ENCODE measurements at places on chromosomes 5 and 9.

GRCh38 chr9:12920437-12920836 lies 145.6 kb downstream of the LURAP1L start:
- DNase-seq = no peak

DNA sequence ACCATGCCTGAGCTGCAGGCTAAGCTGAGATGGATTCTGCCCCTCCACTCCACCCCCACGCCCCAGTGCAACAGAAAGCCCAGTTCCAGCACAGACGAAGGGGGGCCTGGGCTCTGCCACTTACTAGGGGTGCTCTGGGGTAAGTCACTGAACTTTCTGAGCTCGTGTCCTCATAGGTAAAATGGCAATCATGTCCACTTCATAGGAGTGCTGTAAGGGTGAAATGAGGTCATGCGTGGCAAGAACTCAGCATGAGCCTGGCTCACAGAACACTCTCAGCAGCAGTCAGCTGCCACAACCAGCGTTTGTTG lies 8.4 kb upstream of the PSD2 start:
- DNase-seq = no peak

GRCh38 chr9:137784641-137785513 lies 92.7 kb upstream of the CACNA1B start:
- DNase-seq = no peak

DNA sequence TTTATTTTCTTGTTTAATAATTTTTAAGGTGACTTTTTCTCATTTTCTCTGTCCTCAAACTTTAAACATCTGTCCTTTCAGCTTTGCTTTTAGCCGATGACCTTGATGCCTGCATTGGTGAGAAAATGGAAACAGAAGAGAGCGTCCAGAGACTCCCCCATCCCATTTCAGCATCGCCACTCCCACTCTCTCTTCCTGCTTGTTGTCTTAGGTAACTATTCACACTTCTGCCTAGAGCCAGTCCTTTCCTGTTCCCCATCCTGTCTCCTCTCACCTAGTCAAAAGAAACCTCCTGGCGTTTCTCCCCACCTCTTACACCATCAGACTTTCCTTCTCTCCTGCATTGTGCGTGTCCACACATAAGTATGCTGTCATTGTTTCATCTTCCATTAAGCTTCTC lies 124.6 kb downstream of the MAST4 start:
- no peak for DNase-seq

- DNase-seq = no peak
Observed at GRCh38 chr9:16899606-16900005, 29.1 kb upstream of the BNC2 start.

- DNase-seq = no peak
Observed at GRCh38 chr9:137582286-137582860, 3.6 kb upstream of the DPH7 start.

GRCh38 chr5:156641686-156642085 lies 208.4 kb upstream of the PPP1R2B start:
- DNase-seq = no peak

GRCh38 chr5:17694914-17695313 lies 60.7 kb downstream of the TAF11L14 start:
- no peak for DNase-seq

DNA sequence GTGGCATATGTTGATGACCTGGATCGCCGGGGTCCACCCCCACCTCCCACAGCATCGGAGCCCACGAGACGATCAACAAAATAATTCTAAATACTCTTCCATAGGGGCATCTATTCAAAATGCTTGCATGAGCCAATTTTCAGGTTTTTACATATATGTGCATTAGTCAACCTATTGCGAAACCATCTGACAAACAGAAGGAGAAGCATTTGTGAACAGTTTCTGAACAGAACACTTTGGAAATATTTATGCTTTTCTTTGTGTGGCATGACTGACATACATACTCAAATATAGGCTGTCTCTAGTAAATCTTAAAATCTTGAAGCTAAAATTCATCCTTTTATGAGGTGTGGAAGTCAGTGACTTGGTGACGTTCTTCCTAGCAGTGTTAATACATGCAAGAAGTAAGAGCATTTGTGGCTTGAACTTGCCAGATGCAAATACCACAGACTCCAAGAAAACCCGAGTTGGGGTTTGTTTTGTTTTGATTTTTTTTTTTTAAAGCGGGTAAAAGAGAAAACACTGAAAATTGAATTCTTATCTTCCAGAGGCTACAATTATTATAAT lies 5.3 kb downstream of the GPR151 start:
- DNase-seq = no peak

DNA sequence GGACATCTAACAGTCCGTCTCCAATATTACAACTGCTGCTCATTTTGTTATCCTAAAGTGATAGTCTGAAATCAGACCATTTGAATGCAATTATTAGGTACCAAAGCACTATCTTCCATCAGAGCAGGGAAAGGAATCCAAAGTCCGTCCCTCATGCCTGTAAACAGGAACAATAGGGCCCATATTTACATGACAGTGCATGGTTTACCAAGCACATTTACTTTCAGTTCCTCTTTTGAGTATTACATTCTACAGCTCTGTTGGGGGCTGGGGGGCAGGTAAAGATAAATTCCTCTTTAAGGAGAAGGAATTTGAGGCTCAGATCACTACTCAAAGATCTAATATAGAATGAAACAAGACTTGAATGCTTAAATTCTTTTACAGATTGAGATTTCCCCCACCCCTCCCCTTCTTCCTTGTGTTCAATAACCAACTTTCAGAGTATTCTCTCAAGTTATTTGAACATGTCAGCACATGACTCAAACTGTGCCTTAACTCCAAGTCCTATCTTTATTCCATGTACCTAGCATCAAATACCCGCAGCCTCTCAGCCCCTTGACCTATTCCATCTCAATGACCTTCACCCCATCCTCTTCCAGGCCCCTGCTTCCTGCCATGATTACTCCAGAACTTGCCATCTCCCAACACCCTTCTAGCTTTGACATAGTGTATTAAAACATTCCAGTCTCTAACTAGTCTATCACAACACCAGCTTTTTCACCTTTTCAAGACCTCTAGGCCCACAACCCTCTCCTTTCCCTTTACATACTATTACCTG lies 71.0 kb downstream of the BRINP1 start:
- DNase-seq = no peak

DNA sequence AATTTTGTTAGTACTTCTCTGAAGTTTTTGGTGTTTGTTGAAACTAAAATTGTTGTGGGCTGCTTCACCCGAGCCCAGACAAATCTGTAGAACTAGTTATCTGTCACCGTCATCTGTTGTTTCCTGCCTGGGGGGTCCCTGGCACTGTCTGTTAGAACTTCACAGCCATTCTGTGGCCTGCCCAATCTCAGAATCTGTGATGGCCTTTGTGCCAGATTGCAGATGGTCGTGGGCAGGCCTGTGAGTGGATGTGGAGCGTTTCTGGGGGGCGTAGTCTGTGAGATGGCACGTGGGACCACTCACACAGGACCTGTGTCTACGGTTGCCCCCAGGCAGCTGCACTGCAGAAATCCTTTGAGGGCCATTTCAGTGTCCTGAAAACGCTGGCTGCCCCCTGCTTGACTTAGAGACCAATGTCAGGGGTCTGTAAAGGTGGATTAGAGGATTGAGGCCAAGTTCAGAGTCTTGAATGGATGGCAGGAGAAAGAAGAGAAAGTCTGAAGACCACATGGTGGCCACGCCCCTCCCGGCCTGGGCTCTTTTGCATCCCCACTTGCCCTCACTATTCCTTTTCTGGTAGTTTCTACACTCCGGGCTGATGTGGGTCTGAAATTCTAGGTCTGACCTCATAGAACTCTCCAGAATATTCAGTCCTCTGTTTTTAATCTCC lies 38.3 kb downstream of the TRIO start:
- DNase-seq = no peak

DNA sequence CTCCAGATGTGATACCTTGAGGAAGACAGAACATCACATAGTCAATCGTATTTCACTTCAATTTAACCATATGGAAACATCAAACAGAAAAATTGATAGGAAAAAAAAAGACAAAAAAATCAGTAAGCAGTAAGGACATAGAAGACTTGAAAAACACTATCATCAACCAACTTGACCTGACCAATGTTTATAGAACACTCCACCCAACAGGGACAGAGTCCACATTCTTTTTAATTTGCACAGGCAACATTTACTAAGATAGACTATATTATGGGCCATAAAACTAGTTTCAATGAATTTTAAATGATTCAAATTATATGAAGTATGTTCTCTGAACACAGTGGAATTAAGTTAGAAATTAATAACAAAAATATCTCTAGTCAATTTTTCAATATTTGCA lies 20.8 kb upstream of the MACIR start:
- DNase-seq = no peak

- no peak for DNase-seq
Observed at GRCh38 chr9:127753622-127754021, 18.5 kb upstream of the TOR2A start.

- no peak for DNase-seq
Observed at GRCh38 chr9:6984941-6985578, 227.3 kb downstream of the KDM4C start.

DNA sequence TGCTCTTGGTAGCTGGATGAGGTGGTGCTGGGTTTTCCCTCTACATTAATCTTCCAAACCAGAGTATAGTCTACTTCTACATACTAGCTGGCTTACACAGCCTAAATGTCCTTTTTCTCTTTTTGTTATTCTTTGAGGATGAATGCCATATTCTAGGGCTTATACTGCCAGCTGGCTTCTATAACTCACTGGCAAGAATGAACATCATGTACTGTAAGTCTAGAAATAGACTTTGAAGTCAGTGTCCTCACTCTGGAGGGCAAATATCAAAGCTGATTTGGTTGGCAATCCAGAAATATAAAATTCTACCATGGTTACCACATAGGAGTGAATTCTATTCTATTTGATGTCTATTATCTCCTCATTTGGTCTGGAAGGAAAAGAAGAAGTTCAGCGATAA lies 251.7 kb upstream of the TYRP1 start:
- no peak for DNase-seq

DNA sequence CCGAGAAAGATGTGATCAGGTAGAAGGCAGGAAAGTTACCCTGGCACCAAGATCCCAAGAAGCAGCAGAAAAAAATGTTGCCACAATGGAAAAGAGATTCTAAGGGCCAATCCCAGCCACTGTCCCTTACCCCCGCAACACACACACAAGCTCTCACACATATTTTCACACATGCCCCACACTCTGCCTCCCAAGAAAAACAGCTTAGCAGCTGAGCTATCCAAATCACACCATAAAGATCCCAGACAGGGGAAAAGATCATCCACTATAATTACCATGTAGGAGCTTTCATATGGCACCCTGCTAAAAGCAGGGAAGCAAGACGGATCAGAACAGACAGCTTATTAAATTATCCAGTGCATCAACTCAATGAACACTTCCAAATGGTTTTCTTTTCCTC lies 143.4 kb downstream of the FAM114A2 start:
- DNase-seq = no peak

- no peak for DNase-seq
Observed at GRCh38 chr9:108994695-108995094, 18.6 kb downstream of the CTNNAL1 start.

GRCh38 chr5:98770209-98770910 lies 3.1 kb upstream of the RGMB start:
- DNase-seq = no peak

GRCh38 chr9:72124947-72125346 lies 24.3 kb upstream of the GDA start:
- DNase-seq = no peak

GRCh38 chr9:2962471-2963172 lies 118.7 kb upstream of the PUM3 start:
- DNase-seq = no peak

- DNase-seq = no peak
Observed at GRCh38 chr9:89668866-89669246, 64.0 kb downstream of the GADD45G start.

GRCh38 chr5:111153483-111153882 lies 61.3 kb downstream of the WDR36 start:
- no peak for DNase-seq
